Activated CD4-positive, alpha-beta T cell treated with anti-CD3 and anti-CD28 coated beads, Interleukin-2, amount 10 ng/mL, durations not matched to agents 7 days and 5 days (primary cell): ENCODE measurements at places on chromosomes 5 and 9. TPM values are rescaled to one million over a fixed set of nuclear protein-coding genes. Genes with fewer than 3 reads are reported as not detected.

The OR1L6 gene
- total RNA-seq = not detected

The S1PR3 gene
- total RNA-seq = 0.12 TPM

The CCNI2 gene
- total RNA-seq = 6.2 TPM

The MYOZ3 gene
- total RNA-seq = not detected

The FAM163B gene
- not detected for total RNA-seq

The MAP1B gene
- not detected for total RNA-seq

The HRH2 gene
- 25.5 TPM for total RNA-seq
